AG04450 (cell line): ENCODE measurements at places on chromosomes 7 and 10.

- no peak for DNase-seq
Observed at GRCh38 chr7:46619723-46620310, 698.7 kb upstream of the IGFBP3 start.

DNA sequence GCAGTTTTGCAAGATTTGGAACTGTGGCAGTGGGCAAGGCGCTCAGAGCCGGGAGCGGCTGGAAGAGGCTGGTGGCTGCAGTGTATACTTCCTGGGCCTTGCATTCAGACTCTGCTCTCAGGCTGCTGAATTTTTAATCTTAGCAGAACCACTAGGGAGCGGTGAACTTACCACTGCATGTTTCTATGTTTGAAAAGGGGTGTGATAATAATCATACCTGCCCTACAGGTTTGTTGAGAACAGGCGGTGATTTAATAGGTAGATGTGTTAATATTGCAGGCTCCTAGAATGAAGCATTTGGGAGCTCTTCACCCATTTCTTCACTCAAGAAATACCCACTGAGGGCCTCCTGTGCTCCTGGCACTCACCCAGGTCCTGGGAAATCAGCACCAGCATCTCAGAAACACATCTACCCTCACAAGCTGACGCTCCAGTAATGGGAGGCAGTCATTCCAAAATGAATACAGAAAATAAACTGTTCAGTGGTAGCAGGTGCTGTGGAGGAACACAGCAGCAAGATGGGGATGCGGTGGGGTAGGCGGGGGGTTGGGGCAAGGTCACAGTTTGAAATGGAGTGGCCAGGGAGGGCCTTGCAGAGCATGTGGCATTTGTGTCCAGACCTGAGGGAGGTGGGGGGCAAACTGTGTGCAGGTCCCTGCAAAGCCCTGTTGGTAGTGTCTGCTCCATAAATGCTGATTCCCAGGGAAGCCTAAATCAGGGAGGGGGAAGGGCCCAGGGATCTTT is 41.0 kb downstream of the VWA2 start:
- no peak for DNase-seq

GRCh38 chr10:67609996-67610793 is 85.8 kb downstream of the CTNNA3 start:
- no peak for DNase-seq

GRCh38 chr7:93836116-93836515 is 54.4 kb downstream of the TFPI2 start:
- no peak for DNase-seq

DNA sequence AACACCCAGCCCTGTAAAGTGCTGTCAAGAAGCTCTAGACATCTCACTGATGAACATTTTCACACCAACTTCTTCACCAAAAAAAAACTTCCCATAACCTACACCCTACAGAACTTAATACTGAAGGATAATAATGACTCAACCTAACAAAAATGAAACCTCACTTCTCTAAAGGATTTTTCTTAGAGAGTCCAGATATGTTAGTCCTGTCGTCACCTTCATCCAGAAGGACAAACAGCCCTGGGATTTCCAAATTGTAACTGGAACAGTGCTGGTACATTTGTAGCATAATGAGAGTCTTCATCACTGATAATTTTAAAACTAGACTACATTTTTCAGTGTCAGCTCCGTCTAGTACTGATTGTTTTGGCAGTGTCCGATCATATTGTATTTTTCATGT is 528.6 kb upstream of the CELF2 start:
- no peak for DNase-seq

- DNase-seq = no peak
Observed at GRCh38 chr7:14924398-14924797, 21.8 kb upstream of the DGKB start.

DNA sequence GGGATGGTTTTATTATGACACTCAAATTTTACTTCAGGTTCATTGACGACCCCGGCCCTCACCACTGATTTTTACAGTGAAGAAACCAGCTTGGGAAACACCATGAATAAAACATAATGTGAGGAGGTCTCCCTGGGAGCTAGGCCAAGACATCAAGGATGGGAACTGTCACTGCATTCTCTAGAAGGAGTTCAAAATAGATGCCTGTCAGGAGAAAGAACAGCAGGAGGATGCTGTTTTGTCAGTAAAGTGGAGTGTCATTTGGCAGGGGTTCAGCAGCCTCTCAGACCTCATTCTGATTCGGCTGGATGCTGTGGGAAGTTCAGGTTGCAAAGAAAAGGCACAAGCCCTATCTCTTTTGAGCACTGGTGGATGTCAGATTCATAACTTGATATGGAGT is 360.3 kb upstream of the C7orf33 start:
- no peak for DNase-seq

DNA sequence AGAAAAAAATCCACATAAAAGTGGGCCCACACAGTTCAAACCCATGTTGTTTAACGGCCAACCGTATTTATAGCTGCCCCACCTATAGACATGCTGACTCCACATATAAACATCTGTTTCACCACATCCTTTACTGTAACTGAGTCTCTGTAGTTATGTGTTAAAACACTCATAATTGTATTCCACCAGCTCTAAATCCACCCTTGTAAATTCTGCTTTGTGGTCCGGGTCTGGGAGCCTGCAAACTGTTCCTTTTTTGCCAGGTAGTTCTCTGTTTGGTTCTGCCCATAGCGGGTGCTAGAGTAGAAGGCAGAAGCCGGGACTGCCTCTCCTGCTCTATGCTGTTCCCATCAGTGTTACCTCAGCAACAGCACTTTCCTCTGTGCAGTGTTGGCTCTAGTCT is 20.2 kb upstream of the FHIP2A start:
- no peak for DNase-seq

DNA sequence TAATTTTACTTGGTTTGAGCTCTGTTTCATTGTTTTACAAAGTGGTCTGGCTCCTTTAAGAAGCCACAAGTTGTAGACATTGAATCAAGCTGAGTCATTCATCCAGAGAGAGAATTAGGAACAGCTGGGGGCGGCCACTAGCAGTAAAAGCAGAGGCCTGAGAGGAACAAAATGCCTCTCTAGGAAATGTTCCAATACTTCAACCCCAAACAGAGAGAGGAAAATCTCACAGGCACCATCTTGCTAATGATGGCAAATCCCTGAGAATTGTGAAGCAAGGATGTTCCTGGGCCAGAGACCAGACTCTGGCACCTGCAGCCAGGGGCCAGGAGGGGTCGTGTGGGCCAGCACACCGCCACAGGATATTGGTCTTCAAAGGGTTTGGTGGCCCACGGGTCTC is 26.5 kb upstream of the TRIL start:
- peak; percentile 66 for DNase-seq

DNA sequence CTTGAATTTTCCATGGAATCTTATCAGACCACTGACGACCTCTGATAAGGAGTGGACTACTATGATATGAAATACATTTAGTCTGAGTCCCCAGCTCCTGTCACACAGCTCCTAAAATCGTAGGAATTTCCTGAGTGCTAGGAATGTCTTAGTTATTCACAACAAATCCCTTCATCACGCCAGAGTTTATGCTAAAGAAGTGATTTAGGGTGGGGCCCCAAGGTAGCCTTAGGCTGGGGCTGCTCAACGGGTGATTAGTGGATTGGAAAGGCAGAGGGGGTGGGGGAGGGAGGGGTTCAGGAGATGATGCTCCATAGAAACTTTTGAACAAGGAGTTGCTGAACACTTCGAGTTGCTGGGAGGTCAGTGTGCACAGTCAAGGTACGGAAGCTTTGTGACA is 7.0 kb upstream of the TET1 start:
- no peak for DNase-seq

DNA sequence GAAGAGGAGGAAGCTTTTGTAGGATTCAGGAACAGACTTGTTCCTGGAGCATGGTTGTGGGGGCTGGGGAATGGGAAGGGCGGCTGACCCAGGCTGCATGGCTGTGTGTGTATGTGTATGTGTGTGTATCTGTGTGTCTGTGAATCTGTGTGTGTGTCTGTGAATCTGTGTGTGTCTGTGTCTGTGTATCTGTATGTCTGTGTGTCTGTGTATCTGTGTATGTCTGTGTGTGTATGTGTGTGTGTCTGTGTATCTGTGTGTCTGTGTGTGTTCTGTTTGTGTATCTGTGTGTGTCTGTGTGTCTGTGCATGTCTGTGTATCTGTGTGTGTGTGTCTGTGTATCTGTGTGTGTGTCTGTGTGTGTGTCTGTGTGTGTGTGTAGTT is 6.6 kb upstream of the STX1A start:
- no peak for DNase-seq

- DNase-seq = no peak
Observed at GRCh38 chr10:75431180-75432111, at the start of gene LRMDA. Gene LRMDA (plus strand): TSS chr10:75431624.

GRCh38 chr7:5117095-5117970 is 71.7 kb downstream of the RBAK start:
- no peak for DNase-seq

DNA sequence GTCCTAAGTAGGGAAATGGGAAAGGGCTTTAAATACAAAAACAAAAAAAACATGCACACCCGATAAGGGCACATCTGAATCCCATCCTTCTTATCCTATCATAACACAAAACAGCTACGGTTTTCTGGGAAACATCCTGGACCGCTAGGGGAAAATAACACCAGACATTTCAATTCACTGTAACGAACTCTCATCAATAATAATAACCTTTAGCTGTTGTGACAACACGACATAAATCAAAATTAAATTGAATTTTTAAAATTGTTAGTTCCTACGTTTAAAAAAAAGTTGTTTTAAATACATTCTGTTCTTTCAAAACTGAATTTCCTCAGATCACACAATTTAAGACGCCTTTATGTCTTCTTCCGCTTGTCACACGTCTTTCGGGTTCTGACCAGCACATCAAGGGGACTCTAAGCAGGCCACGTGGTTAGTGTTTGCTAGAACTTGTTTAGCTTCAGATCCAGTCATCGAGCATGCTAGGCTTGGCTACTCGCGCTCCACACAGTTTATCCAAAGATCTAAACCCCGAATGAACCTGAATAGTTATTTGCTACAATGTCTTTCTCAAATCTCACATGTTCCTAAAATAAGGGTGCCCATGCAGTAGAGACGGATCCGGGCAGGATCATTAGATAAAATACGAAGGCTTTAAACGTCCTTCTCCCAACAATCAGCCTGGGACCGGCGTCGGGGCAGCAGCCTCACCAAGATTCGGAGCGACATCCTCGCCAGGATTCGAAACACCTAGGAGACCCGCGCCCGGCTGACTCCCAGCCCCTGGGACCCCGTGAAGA is 839 bp downstream of the IKZF5 start:
- peak; percentile 8 for DNase-seq

- no peak for DNase-seq
Observed at GRCh38 chr10:35043796-35044344, 46.3 kb downstream of the CUL2 start.

- DNase-seq = no peak
Observed at GRCh38 chr10:21593986-21594385, 60.0 kb downstream of the MLLT10 start.

DNA sequence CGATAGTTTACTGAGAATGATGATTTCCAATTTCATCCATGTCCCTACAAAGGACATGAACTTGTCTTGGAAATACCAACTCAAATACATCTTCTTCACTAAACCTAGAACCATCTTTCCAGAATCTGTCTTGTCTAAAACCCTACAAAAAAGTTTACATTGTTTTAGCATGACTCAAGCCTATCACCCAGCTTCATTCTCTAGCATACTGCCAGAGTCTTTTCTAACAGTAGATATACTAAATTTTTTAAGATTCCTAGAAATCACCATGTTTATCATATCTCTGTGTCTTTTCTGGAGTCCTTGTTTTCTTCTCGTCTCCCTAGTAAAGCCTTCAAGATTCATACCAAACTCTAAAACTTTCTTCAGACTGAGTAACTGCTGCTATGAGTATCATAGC is 129.7 kb downstream of the SEMA3E start:
- no peak for DNase-seq

- DNase-seq = peak; percentile 18
Observed at GRCh38 chr7:100675581-100676350, 2.2 kb downstream of the GNB2 start.

- DNase-seq = no peak
Observed at GRCh38 chr7:33261585-33261984, 132.2 kb downstream of the BBS9 start.

- no peak for DNase-seq
Observed at GRCh38 chr10:7038416-7038815, 372.4 kb downstream of the SFMBT2 start.

GRCh38 chr7:29135846-29136245 is 10.5 kb downstream of the CPVL start:
- DNase-seq = no peak

- DNase-seq = no peak
Observed at GRCh38 chr10:93917821-93918220, 24.0 kb downstream of the SLC35G1 start.

GRCh38 chr10:75062506-75063299 is 48.8 kb upstream of the SAMD8 start:
- no peak for DNase-seq

GRCh38 chr7:70935854-70936253 is 196.1 kb upstream of the GALNT17 start:
- DNase-seq = no peak

DNA sequence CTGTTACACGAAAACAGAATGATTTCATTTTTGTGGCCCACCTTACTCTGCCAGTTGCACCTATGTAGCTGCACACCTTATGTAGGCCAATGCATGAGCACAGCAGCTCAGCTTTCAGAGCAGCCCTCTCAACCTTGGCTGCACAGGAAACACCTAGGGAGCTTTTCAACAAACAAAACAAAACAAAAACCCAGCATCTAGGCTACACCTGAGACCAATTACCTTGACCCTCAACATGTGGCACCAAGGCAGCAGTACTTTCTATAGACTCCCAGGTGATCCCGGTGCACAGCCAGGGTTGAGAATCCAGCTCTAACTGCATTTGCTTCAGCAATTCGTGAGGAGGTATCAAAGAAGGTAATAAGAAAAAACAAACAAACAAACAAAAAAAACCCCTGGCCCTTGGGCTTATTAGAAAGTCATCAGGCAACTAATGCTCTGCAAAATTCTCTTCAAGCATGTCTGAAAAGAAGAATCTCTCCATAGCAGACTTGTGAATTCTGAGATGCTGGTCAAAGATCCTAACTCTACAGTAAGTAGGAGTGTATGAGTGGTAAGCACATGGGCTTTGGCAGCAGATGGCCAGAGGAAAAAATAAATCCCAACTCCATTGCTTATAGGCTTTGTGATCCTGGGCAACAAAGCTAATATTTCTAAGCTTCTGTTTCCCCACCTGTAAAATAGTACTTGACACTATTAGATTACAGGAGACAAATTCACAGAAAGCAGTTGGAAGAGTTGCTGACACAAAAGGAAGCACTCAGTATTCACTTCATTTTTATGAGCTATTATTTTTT is 113.4 kb upstream of the NOBOX start:
- DNase-seq = no peak

- no peak for DNase-seq
Observed at GRCh38 chr7:107593025-107593410, 13.0 kb downstream of the BCAP29 start.

- no peak for DNase-seq
Observed at GRCh38 chr7:71801976-71802375, 610.2 kb downstream of the CALN1 start.

- no peak for DNase-seq
Observed at GRCh38 chr10:69629519-69629896, 539 bp upstream of the FAM241B start.

GRCh38 chr7:67021260-67021659 is 24.6 kb downstream of the TYW1 start:
- no peak for DNase-seq

GRCh38 chr7:39016609-39017008 is 38.9 kb downstream of the POU6F2 start:
- no peak for DNase-seq
